ENCODE measurements at places on chromosomes 11 and 22. TPM values are rescaled to one million over a fixed set of nuclear protein-coding genes. Genes with fewer than 3 reads are reported as not detected.

GRCh38 chr11:10407749-10408685, 47.0 kb upstream of the AMPD3 start:
- no peak overlapping the region for H3K4me3 ChIP-seq
- peaks cover 6% of the 10 kb centered on the region for H3K27me3 ChIP-seq
- peaks cover 2% of the 10 kb centered on the region for H3K4me1 ChIP-seq
- no peak for DNase-seq
- no peaks in the 10 kb centered on the region for H3K36me3 ChIP-seq
- H3K27ac ChIP-seq: no peak overlapping the region

- H3K27me3 ChIP-seq: no peaks in the 10 kb centered on the region
- H3K27ac ChIP-seq: no peak overlapping the region
- H3K4me3 ChIP-seq: no peak overlapping the region
- peaks cover 9% of the 10 kb centered on the region for H3K36me3 ChIP-seq
- H3K4me1 ChIP-seq: peaks cover 1% of the 10 kb centered on the region
Measured at GRCh38 chr11:217704-218103, 10.2 kb downstream of the RIC8A start.

DNA sequence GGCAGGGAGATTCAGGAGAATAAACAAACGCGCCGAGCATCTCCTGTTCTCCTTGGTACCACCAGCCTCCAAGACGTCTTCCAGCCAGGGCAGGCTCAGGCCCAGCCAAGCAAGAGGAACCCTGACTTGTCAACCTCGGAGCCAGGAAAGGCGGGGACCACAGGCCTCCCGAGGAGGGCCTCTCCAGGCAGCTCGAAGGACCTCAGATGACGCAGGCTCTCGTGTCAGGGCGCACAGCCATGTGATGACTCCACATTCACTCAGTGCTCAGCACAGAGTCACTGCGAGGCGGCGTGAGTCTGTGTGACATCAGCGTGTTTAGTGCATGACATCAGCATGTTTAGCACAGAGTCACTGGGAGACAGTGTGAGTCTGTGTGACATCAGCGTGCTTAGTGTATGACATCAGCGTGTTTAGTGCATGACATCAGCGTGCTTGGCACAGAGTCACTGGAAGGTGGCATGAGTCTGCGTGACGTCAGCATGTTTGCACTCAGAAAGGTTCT, 241.4 kb downstream of the BRD1 start:
- H3K27ac ChIP-seq: no peak overlapping the region
- DNase-seq: no peak
- H3K4me3 ChIP-seq: no peak overlapping the region
- H3K4me1 ChIP-seq: no peaks in the 10 kb centered on the region
- H3K36me3 ChIP-seq: no peaks in the 10 kb centered on the region

The PACSIN3 gene
- 59.6 TPM for total RNA-seq

The TREH gene
- not detected for total RNA-seq

GRCh38 chr11:93747122-93747521, 5.7 kb downstream of the C11orf54 start:
- H3K4me1 ChIP-seq: peaks cover 42% of the 10 kb centered on the region
- peak overlapping the region; percentile 85 for H3K27ac ChIP-seq
- no peak for DNase-seq

The FAM180B gene
- 0.29 TPM for total RNA-seq

DNA sequence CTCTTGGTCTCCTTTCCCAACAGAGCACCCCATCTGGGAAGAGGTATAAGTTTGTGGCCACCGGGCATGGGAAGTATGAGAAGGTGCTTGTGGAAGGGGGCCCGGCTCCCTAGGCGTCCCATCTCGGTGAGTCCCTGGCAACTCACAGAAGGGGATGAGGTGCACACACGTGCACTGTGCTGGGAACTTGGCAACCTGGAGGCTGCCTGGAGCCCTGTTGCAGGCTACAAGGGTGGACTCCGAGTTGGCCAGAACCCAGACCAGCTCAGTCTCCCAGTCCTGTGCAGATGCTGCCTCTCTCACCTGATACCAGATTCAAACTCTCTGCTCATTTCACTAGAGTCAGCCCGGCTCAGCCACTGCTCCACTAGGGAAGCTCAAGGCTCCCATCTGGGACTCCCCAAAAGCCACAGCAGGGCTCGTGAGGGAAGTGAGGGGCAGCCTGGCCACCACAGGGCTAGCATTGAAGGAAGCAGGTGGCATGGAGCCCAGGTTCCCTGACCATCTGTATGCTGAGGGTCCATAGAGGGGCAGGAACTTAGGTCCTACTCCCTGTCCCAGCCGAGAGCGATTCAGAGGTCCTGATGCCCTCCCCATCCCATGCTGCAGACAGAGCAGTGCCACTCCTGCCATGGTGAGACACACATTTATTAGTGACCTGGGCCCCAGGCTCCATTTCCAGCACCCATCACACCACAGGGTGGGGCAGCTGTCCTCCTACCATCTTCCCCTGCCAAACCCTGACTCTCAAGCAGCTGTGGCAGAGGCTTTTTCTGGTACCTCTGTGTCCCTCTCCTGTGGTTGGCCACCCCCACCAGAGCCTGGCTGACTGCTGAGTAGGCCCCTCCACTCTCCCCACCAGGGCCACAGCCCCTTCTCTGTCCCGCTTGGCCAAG, 4.0 kb downstream of the PRR33 start:
- H3K27ac ChIP-seq: no peak overlapping the region
- peaks cover 14% of the 10 kb centered on the region for H3K27me3 ChIP-seq
- no peak overlapping the region for H3K4me3 ChIP-seq
- H3K4me1 ChIP-seq: peaks cover 2% of the 10 kb centered on the region
- DNase-seq: no peak
- H3K36me3 ChIP-seq: no peaks in the 10 kb centered on the region

- H3K4me3 ChIP-seq: no peak overlapping the region
- no peak for DNase-seq
- H3K27ac ChIP-seq: no peak overlapping the region
- peaks cover 25% of the 10 kb centered on the region for H3K27me3 ChIP-seq
- no peaks in the 10 kb centered on the region for H3K36me3 ChIP-seq
Measured at GRCh38 chr22:44525941-44526778, 28.1 kb upstream of the RTL6 start.

Measured in progenitor cell of endocrine pancreas (in vitro differentiated cells).